ENCODE measurements at places on chromosomes 13 and 19.

DNA sequence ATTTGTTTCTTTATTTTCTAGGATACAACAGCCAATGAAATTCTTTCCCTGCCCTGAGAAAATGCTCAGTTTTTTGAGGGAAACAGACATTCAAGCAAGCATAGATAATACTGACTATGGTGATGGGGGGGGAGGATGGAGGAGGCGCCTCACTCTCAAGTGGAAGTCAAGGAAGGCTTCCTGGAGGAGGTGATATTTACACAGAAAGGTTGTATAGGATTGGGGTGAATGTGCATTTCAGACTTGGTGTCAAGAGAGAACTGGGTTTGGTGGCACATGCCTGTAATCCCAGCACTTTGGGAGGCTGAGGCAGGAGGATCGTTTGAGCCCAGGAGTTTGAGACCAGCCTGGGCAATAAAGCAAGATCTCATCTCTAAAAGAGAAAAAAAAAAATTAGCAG lies 12.2 kb upstream of the ADGRE1 start:
- no peak for DNase-seq

GRCh38 chr13:93723316-93723715 lies 496.7 kb downstream of the GPC6 start:
- no peak for DNase-seq

DNA sequence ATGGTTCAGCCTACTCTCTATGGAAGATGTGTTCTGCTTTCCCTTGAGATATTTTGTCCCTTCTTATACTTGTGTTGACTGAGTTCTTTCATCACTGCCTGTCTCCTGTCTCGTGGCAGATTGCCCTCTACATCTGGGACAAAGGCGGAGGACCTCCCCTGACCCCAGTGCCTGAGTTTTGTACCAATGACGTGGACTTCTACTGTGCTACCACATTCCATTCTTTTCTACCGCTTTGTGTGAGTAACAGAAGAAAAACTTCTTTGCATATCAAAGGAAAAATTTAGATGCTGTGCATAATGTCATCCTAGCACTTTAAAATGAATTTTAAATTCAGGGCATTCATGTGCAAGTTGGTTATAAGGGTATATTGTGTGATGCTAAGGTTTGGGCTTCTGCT lies 74.6 kb downstream of the B3GLCT start:
- DNase-seq: no peak

DNA sequence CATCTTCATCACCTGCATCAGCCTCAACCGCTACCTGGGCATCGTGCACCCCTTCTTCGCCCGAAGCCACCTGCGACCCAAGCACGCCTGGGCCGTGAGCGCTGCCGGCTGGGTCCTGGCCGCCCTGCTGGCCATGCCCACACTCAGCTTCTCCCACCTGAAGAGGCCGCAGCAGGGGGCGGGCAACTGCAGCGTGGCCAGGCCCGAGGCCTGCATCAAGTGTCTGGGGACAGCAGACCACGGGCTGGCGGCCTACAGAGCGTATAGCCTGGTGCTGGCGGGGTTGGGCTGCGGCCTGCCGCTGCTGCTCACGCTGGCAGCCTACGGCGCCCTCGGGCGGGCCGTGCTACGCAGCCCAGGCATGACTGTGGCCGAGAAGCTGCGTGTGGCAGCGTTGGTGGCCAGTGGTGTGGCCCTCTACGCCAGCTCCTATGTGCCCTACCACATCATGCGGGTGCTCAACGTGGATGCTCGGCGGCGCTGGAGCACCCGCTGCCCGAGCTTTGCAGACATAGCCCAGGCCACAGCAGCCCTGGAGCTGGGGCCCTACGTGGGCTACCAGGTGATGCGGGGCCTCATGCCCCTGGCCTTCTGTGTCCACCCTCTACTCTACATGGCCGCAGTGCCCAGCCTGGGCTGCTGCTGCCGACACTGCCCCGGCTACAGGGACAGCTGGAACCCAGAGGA lies 2.6 kb downstream of the P2RY11 start:
- no peak for DNase-seq

- no peak for DNase-seq
These were observed 2.5 kb upstream of the HNRNPUL1 start for GRCh38 chr19:41261474-41262190.

DNA sequence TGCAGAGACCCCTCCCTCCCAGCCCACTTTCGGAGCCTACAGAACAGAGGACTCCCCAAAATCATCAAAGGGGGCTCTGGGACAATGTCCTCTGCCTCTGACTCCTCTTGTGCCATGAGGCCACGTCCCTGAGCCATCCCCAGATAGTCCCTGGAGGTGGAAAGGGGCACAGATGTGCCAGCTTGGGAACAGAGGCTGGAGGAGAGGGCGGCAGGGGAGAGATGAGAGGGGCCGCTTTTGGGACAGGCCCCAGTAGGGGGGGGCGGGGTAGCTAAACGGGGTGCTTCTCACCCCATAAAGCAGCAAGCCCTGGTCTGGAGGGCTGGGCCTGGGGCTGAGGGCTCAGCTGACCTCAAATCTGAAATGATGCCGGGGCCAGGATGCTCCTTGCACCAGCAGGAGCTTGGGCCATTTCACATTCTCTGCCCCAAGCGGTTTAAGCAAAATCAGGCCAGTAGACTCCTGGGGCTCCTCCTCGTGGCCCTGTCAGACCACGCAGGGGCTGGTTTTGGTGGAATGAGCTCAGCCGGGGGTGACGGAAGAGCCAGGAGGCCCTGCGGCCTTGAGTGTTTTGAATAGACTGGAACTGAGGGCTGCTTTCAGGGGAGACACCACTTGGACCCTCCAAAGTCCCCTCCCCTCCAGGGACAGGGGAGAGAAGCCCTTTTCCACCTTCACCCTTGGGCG lies 27.1 kb downstream of the ONECUT3 start:
- peak; percentile 30 for DNase-seq

DNA sequence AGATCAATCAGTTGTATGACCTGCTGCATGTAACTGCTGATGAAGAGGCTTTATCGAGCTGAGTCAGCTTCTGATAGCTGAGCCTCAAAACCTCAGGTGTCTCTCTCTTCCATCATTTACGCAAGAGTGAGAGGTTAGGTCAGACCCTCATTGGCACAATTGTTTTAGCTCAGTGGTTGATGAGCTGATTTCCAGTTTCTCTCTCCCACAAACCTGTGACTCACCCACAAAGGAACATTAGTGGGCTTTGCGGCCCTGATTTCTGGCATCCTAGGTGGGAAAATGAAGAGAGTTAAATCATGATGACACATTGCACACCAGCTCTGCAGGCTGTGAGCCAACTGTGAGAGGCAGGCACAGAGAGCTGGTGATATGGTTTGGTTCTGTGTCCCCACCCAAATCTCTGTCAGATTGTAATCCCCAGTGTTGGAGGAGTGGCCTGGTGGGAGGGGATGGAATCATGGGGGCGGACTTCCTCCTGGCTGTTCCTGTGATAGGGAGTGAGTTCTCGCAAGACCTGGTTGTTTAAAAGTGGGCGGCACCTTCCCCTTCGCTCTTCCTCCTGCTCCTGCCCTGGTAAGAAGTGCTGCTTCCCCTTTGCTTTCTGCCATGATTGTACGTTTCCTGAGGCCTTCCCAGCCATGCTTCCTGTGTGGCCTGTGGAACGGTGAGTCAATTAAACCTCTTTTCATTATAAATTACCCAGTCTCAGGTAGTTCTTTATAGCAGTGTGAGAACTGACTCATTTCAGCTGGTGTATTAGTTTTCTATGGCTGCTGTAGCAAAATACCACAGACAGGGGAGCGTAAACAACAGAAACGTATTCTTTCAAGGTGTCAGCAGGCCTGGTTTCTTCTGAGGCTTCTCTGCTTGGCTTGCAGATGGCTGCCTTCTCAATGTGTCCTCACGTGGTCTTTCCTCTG lies 33.5 kb upstream of the TMTC4 start:
- DNase-seq: peak; percentile 37

GRCh38 chr19:56476651-56477428 lies at the start of gene ZNF667:
ZNF667 (minus strand) TSS chr19:56477345; CDS start chr19:56462370, 14,975 bp downstream.
- peak; percentile 61 for DNase-seq

GRCh38 chr13:81639984-81640582 lies 1299.2 kb upstream of the SPRY2 start:
- no peak for DNase-seq

DNA sequence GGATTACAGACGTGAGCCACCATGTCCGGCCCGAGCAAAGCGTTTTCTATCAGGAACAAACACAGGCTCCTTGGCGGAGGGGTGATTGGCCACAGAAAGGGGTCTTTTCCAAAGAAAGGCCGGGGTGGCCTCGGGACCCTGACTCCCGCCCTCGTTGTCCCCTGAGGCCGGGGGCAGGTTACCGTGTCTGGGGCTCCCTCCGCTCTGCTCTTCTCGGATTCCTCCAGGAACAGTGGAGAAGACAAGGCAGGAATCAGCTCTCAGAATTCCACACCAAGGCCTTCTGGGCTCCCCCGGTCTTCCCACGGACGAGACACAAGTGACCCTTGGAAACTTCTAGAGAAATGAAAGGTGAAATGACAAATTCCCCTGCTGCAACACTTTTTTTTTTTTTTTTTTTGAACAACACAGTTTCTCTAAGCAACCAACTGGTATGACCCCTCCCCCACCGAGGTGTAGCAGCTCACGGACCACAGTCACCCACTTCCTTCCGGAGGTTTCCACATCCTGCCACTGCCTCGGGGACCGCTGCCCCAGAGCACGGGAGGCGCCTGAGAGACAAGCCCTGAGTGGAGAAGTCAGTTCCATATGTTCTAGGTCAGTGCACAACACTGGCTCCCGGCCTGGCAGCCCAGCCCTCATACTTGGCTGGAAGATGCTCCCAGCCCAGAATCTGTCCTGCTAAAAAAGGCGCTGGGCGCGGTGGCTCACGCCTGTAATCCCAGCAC lies 11.0 kb downstream of the MOB3A start:
- DNase-seq: peak; percentile 33

All from cardiac fibroblast (primary cell).